CMK (cell line): ENCODE measurements at places on chromosomes 5 and 9.

DNA sequence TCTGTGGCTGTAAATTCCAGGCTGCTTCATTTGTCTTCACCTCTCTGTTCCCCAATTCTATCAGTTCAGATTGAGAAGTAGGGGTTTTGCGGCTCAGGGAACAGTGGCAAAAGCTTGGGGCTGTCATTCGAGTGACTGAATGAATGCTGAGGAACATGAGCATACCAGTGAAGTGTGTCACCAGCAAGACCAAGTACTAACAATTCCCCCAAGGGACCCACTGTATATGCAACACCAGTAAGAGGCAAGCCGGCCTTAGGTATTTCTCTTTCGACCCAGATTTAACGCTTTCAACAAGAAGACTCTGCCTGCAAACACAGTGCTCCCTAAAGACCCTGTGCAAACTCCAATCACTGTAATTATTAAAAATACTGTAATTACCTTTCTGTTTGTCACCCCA is 25.8 kb downstream of the KLHL3 start:
- DNase-seq = no peak

GRCh38 chr5:135276151-135276550 is 122.9 kb downstream of the MACROH2A1 start:
- no peak for DNase-seq

DNA sequence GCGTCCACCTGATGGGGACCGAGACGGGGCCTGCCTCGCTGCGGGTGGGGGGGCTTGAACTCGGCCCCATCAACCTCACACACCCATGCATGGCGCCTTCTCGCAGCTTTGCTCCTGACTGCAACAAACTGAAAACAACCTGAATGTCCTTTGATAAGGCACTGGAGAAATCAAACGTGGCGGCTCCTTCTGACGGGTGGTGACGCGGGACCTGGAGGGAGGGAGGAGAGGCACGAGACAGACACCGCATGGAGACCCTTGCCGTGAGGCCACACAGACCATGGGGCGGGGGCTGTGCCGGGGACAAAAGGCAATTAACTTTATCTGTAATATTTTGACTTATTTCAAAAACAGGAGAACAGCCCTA is 48.6 kb downstream of the NACC2 start:
- DNase-seq = no peak

GRCh38 chr9:17846948-17847655 is 268.2 kb downstream of the SH3GL2 start:
- DNase-seq = no peak

DNA sequence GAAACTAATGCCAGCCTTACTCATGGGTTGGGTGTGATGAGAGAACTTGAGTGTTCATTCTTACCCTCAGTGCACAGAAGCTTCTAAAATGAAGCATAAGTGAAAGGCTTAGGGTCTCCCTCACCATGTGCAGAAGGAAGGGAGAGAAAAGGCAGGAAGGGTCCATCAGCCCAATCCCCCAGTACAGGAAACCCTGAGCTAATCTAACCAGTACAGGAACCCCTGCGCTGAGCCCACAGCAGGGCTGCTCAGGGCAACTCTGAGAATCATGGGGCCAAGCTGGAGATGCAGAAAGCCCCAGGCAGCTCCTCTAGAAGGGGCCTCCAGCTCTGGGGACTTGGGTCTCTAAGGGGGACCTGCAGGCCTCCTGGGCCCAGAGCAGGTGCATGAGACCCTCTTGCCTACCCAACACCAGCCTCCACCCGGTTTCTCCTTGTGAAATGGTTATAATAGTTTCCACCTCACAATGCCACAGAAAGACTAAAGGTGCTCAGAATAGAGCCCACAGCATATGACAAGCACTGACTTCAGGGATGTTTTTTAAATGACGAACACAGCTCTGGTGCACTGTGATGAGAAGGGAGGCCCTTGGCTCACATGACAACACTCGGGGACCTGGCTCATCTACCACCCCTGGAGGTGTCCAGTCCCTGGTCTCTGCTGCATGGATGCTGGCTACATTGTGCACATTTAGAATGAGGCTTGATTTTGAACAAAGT is 190.1 kb downstream of the ACTL7B start:
- DNase-seq = no peak

DNA sequence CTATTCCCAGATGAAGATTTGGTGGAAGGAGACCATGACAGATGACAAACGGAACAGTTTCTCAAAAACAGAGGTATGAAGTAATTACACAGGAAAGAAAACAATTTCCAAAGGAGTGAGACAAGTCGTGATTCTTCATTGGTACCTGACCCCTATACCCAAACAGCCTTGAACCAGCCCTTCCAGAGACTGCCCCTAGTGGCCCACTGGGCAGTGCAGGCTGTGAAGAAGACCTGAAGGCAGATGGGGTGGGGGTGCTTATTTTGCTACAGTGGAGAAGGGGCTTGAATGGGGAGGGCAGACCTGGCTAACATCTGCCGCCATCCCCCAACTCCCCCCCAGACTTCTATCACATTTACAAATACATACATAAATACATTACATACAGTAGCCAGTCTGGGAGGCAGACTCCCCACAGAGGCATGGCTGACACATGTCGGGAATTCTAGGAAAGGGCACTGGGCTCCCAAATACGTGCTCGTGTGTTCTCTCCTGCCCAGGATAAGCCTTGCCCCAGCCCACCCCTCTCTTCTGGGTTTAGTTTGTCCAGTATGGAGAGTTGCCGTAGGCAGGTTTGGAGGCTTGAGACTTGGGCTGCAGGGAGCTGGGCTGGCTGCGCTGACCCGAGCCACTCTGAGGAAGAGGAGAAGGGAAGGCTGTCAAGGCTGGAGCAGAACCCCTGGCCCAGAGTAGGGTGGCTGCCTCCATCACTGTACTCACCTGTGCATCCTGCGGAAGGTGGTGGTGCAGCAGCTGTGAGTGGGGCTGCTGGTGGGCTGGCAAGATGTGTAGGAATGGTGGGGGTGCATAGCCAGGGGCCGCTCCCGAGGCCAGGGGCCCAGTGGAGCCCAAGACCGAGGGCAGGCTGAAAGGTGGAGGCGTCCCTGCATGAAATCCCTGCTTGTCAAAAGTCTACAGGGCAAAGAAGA is 105.3 kb downstream of the UBE2R2 start:
- DNase-seq = no peak

- no peak for DNase-seq
Measured at GRCh38 chr5:142726188-142726731, 40.4 kb upstream of the FGF1 start.

DNA sequence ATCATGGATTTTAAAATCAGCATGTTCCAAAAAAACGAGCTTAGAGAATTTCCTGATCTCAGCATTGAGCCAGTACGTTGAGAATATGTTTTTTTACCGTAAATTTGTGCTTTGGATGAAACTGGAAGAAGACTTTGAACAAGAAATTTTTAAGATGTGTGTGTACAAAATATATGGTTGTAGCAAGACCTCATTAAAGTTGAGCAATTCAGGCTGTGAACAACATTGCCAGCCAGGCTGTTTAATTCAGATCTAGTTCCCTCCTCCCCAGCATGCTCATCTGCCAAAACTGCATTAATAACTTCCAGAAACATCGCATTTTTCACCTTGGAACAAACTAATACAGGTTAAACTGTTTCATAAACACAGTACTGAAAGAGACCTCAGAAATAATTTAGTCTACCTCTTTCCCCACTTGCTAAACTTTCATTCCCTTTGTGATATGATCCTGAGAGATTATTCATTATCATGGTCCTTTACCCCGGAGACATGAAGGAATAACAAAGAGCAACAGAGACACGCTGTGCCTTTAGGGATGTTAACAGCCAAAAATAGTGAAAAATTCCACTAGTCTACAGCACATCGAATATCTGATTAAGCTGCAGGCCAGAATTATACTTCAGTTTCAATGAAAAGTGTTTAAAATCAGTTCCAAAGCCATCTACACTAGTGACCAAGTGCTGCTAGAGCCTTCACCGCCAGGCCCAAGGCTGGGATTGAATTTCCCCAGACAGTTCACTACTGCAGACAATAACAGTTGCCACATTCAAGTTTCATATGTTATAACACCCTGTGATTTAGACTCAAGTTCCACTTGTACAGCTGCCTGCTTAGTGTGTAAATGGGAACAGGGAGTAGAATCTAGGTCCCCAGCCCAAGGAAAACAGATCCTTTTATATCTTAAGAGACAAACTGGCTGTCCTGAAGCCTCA is 89.6 kb downstream of the EFNA5 start:
- no peak for DNase-seq

- no peak for DNase-seq
Measured at GRCh38 chr5:67639976-67640375, 443.4 kb upstream of the CD180 start.

DNA sequence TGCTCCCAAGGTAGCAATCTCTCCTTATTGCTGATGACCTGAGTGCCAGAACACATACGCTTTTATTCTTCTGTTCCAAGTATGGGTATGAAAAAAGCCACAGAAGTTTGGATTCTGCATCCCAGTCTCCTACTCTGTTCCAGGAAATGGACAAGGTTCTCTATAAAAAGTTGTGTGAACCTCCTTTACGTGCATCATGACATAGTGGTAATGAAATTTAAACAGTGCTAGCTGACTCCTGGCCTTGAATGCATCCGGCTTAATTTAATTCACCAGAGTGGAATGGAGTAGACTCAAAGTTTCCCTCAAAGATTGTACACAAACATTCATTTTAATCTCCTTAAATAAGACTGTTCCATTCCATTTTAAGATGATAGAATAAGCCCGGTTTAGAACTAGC is 68.9 kb downstream of the LURAP1L start:
- DNase-seq = no peak

DNA sequence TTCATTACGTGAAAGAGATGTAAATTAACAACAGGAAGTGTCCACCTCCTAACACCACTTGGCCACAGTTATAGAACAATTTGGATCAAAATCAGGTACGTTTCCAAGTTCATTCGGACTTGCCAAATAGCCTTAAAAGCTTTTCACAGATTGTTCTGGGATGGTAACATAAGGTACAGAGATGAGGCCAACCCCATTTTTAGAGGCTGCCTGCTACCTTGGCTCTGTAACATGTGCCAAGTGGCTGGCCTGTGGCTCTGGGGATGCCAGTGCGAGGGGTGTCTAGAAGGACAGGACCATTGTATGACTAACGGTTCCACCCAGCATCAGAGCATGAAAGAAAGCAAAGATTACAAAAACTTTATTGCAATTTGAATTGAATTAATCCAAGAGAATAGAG is 91.0 kb downstream of the LHFPL2 start:
- DNase-seq = no peak

- no peak for DNase-seq
Measured at GRCh38 chr9:69176471-69177171, 2.5 kb downstream of the TJP2 start.

- no peak for DNase-seq
Measured at GRCh38 chr5:151254556-151254955, 1.6 kb downstream of the GM2A start.

DNA sequence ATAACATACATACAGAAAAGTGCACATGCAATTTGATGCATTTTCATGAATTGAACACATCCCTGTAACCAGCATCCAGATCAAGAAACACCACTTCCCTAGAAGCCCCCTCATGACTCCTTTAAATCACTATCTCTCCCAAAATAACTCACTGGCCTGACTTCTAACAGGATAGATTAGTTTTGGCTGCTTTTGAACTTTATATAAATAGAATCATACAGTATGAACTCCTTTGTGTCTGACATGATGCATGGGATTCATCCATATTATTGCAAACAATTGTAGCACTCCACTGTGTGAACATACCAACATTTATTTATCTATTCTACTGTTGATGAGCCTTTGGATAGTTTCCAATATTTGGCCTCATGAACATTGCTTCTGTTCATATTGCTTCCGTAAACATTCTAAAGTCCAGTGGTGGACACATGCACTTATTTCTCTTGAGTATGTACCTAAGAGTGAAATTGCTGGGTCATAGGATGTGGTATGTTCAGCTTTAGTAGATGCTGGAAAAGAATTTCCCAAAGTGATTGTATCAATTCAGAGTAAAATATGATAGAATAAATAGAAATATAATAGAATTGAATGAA is 148.7 kb upstream of the GDNF start:
- no peak for DNase-seq

- DNase-seq = no peak
Measured at GRCh38 chr5:156913719-156914370, 49.2 kb downstream of the TIMD4 start.

GRCh38 chr5:17436761-17437221 is 61.2 kb upstream of the TAF11L2 start:
- no peak for DNase-seq

GRCh38 chr5:149961186-149961685 is 678 bp downstream of the SLC26A2 start:
- no peak for DNase-seq

- no peak for DNase-seq
Measured at GRCh38 chr5:36442796-36443195, 141.1 kb upstream of the RANBP3L start.

GRCh38 chr5:124878583-124879342 is 132.3 kb upstream of the ZNF608 start:
- no peak for DNase-seq

DNA sequence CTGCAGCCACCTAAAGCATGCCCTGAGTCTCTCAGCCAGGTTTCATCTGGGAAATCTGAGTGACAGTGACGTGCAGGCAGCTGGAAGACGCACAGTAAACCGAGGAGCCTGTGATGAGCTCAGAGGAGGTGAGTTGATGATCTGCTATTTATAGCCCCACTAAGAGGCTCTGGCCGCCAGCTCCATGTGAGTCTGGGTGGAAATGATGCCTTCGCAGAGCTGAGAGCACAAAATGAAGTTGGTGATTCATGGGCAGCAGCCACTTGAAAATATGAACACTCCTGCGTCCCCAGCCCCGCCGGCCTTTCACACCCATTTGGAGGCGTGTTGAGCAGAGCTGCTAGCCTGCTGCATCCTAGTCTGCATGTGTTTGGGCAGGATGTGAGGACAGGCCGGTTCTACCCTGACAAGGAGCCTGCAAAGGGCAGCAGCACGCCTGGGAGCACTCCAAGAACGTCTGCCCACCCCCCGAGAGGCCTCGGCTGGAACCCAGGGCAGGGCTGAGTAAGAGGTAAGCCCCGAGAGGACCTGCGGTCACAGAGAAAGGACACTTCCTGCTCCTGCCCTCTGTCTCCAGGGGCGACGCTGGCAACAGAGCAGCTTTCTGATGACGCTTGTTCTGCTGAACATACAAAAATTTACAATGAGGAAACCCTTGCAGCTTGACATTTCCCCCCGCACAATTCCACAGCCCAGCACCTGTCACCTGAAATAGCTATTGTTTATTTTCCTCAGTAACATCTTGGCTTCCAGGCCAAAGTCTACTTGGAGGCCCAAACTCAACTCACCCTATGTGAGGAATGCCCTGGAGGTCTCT is 25.1 kb upstream of the CDKN2AIPNL start:
- no peak for DNase-seq

DNA sequence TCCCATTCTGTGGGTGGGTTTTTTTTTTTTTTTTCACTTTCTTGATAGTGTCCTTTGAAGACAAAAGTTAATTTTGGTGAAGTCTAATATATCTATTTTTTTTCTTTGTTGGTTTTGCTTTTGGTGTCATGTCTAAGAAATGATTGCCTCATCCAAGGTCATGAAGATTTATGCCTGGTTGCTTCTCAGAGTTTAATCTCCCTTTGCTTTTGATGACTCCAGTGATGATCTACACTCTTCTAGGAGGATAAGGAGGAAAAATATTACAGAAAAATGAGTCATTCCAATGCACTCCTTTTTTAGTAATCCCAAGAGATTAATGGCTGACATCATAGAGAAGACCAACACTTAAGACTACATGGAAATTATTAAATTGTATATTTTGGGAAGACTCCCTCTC is 79.7 kb upstream of the ICE1 start:
- DNase-seq = no peak

GRCh38 chr5:71587766-71588532 is 809 bp downstream of the MCCC2 start:
- DNase-seq = no peak
